Cerebellum (tissue), 4 donors: ENCODE measurements at places on chromosomes 1 and 21.
A peak's percentile ranks its signal among the peaks of the same experiment; 100 is the strongest.

DNA sequence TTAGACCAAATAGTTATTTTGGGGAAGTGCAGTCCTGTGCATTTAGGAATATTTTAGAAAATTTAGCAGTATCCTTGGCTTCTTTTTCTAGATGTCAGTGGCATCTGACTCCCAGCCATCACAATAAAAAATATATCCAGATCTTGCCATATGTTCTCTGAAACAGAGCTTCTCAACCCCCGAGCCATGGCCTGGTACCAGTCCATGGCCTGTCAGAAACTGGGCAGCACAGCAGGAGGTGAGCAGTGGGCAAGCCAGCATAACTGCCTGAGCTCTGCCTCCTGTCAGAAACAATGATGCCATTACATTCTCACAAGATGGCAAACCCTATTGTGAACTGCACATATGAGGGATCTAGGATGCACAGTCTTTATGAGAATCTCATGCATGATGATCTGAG lies 480.0 kb downstream of the LRRIQ3 start:
- DNase-seq = peak; percentile 45

DNA sequence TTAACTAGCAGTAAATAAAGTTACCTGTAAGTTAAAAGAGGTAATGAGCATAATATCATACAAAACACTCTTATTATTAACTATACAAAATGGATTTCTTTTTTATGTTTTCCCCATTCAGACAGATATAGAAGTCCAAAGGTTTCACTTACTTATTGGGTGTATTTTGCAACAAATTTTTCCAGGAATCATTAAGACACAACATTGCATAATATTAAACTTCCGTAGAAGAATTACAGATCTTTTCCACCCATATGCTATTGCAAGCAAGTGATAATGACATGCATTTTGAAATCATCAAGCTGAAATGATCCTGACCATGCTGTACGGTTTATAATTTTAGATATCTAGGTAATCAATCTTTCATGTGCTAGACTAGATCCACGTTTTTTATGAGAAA lies 957.0 kb downstream of the NCAM2 start:
- DNase-seq = no peak

GRCh38 chr1:115251340-115251748 lies 86.7 kb downstream of the NGF start:
- no peak for DNase-seq

DNA sequence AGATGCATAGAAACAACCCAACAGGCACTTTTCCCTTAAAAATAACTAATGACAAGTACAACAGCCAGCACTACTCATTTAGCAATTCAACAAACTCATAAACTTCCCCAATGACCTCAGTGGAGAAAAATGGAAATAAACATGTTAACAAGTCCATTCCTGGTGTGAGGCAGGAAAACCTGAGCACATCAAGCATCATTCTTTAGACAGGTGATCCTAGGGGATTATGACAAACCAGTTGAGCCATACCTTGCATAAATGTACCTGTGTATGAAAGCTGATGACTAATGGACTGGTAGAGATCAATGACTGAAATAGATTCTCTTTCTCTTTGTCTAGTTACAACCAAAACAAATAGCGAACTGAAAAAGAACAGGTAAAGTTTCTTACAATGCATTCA lies 7.0 kb downstream of the COL24A1 start:
- DNase-seq = no peak

DNA sequence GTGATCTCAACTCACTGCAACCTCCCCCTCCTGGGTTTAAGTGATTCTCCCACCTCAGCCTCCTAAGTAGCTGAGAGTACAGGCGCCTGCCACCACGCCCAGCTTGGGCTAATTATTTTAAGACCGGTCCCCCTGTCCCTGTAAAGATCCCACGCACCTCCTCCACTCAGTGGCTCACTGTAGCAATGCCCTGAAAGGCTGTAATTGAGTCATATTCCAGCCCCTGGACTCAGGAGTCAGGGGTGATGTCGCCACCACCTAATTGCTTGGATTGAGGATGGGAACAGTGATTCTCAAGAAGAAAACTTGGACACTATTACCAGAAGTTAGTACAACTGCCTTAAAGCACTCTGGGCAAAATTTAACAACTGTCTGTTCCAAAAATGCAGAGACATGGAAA lies 3.1 kb upstream of the EDARADD start:
- DNase-seq = no peak

DNA sequence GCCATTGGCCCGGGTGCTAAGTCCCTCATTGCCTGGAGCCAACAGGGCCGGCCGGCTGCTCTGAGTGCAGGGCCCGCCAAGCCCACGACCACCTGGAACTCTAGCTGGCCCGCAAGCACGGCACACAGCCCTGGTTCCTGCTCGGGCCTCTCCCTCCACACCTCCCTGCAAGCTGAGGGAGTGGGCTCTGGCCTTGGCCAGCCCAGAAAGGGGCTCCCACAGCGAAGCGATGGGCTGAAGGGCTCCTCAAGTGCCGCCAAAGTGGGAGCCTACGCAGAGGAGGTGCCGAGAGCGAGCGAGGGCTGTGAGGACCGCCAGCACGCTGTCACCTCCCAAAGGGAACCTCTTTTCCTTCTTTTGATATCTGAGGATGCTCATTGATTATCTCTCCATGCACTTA lies 283.4 kb downstream of the PRDM2 start:
- DNase-seq = no peak

- no peak for DNase-seq
Observed at GRCh38 chr1:211356723-211357407, 30.2 kb downstream of the TRAF5 start.

- DNase-seq = no peak
Observed at GRCh38 chr1:36304970-36305914, 926 bp upstream of the SH3D21 start.

DNA sequence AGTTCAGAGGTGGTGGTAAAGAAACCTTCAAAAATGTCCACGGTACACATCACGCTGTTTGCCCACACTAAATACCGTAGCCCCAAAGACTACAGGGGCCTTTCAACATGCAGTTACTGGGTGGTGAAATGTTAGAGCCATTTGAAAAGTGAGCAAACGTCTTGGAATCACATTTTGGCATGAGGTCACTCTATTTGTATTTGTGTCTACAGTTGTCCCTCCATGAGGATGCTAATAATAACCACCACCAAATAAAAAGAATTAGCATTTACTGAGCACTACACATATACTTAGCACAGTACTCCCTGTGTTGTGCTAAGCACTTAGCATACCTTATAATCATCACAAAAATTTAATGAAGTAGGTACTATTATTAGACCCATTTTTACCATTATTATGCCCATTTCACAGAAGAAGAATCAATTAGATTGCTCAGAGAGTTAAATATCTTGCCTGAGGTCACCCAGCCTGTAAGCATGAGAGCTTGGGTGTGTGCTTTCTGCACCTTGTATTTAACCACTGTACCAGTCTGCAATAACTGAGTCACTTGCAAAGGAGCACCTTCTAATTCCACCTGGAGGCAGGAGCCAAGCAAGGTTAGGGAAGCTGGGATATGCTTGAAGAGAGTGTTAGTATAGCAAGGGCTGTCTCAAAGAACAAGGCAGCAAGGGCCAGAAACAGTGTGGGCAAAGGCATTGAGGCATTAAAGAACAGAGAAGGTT lies 57.4 kb downstream of the DNTTIP2 start:
- DNase-seq = no peak

DNA sequence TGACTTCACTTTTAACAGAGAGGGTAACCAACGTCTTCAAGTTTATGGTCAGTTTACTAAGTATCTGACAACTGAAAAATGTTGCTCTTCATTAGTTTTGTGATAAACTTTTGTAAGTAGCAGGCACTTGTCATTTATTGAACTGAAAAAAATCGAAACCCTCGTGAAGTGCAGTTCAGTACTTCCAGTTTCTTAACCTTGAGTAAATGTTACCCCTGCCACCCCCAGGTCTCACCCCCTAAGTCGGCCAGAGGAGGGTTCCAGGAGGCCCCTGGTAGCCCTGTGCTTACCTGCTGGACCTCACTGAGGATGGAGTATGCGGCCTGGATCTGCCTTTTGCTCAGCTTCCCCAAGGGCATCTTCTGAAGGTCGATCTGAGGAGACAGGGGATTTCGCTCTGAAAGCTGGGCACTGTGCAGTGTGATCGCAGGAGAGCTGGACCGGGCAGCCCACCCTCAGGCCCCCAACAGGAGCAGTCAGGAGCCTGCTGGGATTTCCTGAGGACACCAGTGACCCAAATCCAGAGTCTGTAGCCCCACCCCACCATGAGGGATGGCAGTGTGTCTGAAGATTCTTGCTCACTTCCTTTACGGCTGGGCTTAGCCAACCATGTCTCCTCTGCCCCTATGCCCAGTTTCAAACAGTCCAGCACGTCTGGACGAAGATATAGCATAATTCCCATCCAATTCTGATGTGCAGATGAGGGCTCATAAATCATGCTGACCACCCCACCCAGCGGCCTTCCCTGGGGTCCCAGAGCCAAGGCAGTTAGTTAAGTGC lies 37.6 kb downstream of the PARP1 start:
- DNase-seq = no peak

GRCh38 chr1:171206204-171206977 lies 21.3 kb downstream of the FMO2 start:
- DNase-seq = no peak

DNA sequence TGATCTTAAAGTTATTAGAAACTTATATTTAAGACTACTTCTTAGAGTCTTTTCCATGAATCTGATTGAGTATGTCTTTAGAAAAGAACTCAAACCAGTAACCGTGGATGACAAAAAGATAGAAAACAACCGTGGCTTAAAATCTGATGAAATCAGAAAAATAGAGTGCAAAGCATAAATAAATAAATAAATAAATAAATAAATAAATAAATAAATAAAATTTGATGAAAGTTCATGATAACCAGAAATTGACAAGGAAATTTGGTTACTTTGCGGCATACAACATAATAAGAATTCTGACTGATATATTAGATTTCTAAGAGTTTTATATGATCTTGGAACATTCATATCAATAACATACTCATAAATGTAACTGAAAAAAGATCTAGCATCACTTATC lies 152.1 kb downstream of the AK5 start:
- DNase-seq = no peak

GRCh38 chr1:22443332-22443731 lies 8.3 kb upstream of the ZBTB40 start:
- no peak for DNase-seq

DNA sequence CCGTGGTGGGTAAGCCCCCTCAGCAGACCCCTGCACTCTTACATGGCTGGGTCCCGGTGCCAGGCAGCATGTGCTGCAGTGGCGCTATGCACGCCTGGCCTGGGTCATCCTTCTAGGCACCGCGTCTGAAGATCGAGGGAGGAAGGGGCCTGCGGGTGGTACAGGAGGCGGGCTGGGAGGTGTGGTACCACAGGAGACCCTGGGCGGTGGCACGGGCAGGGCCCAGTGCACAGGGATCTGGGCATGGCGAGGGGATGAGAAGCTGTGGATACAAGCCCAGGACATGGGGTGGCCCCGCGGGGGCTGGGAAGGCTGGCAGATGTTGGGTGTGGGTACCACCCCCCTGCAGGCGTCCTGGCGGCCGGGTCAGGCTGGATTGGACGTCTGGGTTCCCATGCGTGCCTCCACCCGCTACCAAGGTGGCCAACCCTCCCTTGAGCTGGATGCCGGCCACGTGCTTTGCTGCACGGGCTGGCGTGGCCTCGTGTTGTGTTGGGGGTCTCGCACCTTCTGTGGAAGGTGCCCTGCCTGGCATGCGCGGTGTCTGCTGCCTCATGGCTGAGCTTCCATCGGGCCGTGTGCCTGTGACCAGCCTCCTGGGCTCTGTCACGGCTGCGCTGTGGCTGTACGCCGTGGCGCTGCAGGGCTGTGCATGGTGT lies 19.7 kb downstream of the CFAP410 start:
- no peak for DNase-seq

GRCh38 chr21:28282833-28283232 lies 709.8 kb downstream of the LTN1 start:
- no peak for DNase-seq

GRCh38 chr1:221025501-221025900 lies 146.3 kb downstream of the HLX start:
- no peak for DNase-seq

DNA sequence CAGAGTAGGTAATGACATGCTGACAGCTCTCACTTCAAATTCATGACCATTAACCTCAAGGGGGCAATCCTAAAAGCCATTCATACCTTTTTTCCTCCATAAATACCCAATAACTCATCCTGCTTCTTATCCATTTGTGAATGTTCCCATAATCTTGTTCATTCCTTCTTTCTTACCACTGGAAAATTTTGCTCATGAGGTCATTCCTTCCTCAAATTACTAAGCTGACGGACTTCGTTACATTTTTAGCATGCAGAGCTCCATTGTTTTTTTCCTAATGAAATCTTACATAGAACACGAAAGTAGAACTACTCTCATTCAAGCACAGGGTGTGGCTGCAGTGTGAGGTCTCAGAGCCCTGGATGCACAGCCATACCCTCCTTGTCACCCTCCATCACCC lies 276.5 kb upstream of the DPYD start:
- DNase-seq = no peak

DNA sequence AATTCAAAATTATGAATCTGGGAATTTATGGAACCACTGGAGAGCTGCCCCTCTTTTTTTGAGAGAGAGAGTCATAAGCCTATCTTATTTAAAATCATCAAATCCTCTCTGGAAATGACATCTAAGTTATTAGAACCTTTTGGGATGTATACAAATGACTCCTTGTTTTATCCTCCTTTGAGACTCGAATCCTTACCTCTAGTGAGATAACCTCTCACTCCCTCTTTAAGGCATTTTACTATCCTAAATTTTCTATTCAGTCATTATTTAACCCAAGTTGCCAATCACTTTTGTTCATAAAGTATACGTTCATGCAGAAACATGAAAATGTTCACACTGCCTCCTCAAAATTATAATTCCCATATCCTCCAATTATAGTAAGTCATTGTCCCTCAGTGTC lies 313.6 kb upstream of the C1orf87 start:
- DNase-seq = no peak

DNA sequence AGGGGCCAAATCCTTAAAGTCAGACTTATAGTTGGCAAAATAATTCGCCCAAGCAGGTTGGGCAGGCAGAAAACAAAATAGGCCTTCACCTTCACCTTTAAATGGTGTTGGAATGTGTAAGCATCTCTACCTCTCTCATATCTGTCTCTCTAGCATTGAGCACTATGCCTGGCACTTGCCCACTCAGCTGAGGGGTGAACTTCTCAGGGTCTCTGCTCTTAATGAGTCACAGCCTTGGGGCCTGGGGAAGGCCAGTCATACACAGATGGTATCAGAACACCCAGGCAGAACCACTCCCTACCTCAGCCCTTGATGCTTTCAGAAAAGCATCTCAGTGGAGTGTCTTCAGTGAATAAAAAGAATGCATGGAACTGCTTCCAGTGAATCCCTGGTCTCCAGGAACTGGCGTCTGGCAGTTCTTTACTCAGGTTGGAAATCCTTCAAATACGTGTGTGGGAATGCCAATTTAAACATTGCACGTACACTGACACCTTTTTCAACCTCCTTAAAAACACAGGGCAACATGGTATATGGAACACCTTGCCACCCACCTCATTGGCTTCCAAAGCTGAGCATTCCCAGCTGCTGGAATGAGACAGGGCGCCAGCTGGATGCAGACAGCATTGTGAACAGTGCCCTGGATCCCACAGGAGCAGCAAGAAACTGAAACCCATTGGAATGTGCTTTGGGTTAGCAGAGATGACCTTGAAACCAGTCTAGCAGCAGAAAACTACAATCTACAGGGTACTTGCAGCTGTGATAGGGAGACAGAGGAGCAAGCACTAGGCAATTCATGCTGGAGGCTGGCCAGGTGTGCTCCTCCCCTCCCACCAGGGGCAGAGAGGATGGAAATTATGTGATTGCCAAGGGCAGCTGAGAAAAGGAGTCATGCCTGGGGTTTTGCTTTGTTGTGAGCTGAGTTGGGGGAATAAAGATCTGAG lies 30.0 kb downstream of the ZNF697 start:
- no peak for DNase-seq

GRCh38 chr1:2640626-2641025 lies 7.8 kb upstream of the MMEL1 start:
- DNase-seq = no peak

- no peak for DNase-seq
Observed at GRCh38 chr1:198543670-198544260, 3.3 kb upstream of the ATP6V1G3 start.
